ENCODE measurements at places on chromosomes 6 and 20.

DNA sequence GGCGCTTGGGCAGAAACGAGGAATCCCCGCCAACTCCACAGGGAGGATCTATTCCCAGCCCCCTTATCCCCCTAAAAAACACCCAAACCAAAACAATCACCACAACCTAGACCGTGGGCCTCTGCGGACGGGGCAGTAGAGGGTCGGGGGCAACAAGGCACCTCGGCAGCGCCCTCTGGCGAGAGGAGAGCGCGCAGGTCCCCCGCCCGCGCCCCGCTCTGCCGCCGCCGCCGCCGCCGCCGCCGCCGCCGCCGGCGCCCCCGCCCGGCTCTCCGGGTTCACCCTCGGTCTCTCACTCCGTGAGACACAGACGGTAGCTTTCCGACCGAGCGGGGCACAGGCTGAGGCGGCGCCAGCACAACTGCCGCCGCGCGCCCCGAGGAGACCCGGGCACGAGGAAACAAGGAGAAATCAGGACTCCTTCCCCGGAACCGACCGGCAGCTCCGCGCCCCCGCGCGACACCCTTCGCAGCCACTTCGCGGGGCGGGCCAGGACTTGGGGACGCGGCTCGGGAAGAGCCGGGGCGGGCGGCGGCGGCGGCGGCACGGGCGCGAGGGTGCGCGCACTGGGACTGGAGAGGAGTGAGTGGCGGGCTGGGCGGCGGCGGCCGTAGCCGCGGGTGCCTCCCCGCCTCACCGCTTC lies at the start of gene SLC35F1:
Gene SLC35F1 (plus strand): TSS at position 307 of the 643 bp plus-strand sequence.
- no peak for DNase-seq

DNA sequence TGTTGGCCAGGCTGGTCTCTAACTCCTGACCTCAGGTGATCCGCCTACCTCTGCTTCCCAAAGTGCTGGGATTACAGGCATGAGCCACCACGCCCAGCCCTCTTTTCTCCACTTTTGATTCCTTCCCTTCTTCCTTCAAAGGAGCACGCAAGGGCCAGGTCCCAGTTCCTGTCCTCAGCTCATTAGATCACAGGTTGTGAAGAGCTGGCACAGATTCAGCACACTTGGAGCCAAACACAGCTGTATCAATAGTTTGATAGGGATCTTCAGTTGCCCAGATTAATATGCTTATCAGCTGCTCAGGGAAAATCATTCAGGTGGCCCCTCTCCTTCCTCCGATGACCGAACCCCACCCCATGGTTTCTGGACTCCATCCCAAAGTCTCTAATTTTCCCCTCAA lies 14.4 kb upstream of the SLC22A23 start:
- no peak for DNase-seq

DNA sequence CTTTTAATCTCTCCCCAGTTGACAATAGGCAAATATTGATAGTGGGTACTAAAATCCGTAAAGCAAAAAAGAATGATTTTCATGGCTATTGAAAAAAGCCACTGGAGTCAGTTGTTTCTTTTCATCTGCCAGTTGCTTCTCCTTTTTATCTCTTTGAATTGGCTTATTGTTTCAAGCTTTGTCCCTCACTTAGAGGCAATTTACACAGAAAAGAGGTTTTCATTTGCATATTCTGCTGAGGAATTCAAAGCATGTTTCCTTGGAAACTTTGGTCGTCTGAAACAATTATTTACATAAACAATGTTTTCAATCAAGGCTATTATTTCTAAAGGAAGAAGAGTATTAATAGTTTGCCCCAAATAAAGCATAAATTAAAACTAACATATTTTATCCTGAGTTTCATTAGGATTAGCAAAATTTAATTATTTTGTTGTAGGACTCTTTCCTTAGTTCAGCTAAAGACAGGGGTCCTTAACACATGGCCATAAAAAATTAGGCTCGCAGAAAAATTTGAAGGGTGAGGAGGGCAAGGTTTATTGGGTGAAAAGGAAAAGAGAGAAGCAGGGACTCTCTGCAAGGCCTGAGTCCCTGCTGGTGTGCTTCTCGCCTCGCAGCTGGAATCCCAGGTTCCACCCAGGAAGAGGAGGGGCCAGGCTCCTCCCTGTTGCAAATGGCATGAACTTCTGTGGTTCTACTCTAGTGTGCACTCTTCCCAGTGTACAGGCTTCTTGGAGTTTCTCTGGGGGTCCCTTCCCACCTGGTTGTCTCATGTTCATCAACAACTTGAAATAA lies 138.8 kb upstream of the LAMA2 start:
- DNase-seq: no peak

GRCh38 chr6:15389765-15390723 lies 144.2 kb downstream of the JARID2 start:
- no peak for DNase-seq

- DNase-seq: no peak
These were observed 6.5 kb upstream of the LY6G5C start for GRCh38 chr6:31687321-31687720.

GRCh38 chr20:11368499-11368898 lies 549.2 kb upstream of the BTBD3 start:
- no peak for DNase-seq

GRCh38 chr6:69835414-69836179 lies 30.8 kb upstream of the COL19A1 start:
- no peak for DNase-seq

DNA sequence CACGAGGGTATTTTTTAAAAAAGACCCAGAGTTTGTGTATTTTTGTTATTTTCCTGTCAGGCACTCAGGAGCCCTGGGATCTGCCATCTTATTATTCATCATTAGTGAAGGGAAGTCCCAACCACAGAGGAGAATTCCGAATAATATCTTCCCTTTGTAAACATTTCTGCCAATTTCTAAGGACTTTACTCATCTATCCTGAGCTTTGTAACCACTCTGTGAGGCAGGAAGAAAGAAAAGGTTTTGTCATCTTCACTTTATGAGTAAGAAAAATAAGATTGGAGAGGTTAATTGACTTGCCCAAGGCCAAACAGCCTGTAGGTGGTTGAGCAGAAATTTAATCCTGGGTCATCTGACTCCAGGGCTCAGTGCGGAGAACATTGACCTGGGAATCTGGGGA lies 23.0 kb upstream of the IYD start:
- no peak for DNase-seq

DNA sequence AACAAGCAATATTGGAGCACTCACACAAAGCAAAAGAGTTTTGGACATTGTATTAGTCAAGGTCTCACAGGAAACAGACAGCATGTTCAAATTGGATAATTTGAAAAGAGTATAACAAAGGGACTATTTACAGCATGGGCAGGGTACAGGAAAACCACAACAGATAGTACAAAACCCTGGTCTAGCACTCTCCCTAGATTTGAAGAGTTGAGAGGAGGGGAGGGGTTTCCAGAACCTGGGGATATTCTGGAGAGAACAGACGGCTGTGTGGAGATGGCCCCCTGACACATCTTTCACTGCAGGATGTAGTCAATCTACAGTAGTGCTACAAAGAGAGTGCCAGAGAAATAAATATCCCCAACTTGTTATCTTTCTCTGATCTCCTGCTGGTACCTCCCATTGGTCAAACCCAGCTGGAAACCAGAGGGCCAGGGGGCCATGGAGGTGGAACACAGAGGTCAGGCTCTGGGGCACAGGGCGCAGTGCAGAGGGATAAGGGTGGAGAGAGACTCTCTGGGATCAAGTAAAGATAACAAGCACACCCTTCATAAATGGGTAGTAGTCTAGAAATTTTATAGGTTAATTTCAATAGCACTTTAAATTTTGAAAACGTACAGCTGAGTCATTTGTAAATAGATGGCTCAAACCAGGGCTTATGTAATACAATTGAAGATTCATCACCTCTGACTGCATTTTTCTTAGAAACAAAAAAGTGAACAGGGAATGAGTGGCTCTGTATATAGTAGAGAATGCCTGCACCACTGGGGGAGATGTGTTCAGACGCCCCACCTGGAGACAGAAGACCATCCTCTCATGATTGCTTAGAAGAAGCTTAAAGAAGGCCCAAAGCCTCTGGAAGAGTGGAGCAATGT lies 25.7 kb downstream of the RCAN2 start:
- DNase-seq: no peak

DNA sequence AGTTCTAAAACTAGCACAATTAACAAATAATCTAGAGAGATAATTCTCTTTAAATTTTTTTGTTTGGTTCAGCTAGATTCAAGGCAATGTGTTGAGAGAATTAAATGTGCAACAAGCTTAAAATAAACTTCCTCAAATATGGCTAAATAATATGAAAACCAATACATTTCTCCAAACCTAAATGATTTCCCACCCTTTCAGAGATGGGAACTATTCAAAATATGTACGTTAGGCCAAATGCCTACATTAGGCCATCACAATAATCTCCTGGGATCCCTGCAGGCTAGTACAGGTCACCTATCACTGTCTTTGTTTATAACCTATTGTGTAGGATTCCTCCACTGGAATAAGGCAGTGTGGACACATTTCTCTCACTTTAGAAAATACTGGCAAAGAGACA lies 1.7 kb downstream of the FAXC start:
- no peak for DNase-seq

DNA sequence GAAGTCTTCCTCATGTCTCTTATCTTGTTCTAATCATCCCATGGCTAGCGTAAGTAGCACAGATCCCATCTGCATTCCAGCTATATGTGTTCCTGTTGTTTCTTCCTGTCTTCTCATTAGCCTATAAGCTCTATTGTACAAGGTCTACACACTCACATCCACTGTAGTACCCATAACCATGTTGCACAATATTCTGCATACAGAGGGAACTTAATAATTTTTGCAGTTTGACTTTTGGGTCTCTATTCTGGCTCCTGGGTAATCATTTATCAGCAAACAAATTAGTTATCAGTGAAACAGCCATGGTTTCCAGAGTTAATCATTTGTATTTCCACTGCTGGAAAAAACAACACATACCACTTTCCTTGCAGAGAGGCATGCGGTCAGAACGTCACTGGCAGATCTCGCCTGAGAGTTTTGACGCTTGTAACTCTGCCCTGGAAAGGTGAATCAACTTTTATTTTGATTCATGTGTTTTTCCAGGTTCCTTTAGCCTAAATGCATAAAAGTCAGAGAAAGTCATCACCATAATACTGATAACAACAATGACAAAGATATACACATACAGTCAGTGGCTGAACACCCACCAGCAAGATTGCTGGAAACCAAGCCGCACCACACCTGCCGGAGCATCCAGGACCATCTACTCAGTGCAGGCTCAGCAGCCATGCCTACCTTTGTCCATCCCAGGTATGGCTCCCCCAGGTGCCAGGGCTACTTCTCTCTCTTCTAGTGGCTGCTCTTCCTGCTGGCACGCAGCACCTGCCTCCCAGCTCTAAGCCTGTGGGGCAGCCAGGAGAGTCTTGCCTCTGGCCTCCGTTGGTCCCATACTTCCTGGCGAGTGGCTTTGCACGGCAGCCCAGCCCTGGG lies 158.2 kb downstream of the QRSL1 start:
- no peak for DNase-seq
